Inflammatory macrophage treated with lipopolysaccharide for 1 hour (primary cell): ENCODE measurements at places on chromosomes 3 and 15.

GRCh38 chr3:54349691-54350090, 227.3 kb downstream of the CACNA2D3 start:
- no peak for DNase-seq

- DNase-seq, result no peak
These were observed 75.0 kb upstream of the MBNL1 start for GRCh38 chr3:152193673-152194267.

DNA sequence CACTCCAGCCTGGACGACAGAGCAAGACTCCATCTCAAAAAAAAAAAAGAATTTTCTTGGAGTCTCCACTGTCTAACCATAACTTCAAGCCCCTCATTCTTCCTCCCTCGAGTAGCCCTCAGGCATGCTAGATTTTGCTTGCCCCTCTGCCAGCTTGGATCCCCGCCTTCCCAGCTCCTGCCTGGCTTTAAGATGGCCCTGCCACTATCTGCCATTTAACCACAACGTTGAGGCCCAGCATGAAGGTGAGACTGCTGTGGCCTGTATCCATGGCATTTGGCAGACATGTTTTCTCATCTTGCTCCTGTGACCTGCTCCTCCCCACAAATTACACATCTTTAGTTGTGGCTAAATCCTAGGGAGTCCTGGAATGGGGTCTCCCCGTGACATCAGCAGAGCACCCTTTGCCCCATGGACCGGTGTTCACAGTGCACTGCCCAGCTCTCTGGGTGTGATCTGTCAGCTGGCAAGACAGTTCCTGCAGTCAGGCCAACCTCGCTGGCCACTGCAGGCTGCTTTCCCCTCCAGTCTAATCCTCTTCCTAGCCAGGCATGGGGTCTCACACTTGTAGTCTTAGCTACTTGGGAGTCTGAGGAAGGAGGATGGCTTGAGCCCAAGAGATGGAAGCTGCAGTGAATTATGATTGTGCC, 10.4 kb downstream of the VPS18 start:
- DNase-seq, result no peak

- no peak for DNase-seq
These were observed 28.4 kb upstream of the TPRG1 start for GRCh38 chr3:189143321-189143720.

- no peak for DNase-seq
These were observed 252.9 kb downstream of the EBLN2 start for GRCh38 chr3:73314151-73314951.

DNA sequence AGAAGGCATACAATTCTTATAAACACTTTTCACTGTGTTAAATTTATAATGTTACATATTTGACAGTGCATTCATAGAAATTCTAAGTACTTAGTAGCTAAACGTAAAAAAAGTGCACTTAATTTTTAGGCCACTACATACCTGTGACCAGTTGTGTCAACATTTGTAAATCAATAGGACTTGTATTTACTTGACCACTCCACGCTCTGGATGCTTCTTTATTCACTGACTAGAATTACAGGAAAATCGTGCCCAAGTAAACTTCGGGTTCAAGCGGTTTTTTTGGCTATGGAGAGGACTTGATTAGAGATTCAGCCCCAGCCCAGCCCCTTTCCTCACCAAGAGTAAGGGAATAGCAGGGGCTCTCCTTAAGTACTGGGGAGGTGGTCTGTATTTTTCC, 21.8 kb downstream of the WDR53 start:
- no peak for DNase-seq

- no peak for DNase-seq
These were observed 455.5 kb downstream of the ERC2 start for GRCh38 chr3:56012721-56013120.

GRCh38 chr3:10992017-10992942, at the start of gene SLC6A1:
TSS of gene SLC6A1 (plus strand) at chr3:10992748. CDS start at chr3:11017212, 24,464 bp downstream.
- no peak for DNase-seq

- DNase-seq, result no peak
These were observed 13.8 kb upstream of the TMC3 start for GRCh38 chr15:81387621-81388435.

GRCh38 chr15:67925182-67925581, 85.3 kb upstream of the RNU6-1 start:
- DNase-seq, result no peak

- DNase-seq, result no peak
These were observed 11.4 kb upstream of the ZNF592 start for GRCh38 chr15:84737005-84737404.

DNA sequence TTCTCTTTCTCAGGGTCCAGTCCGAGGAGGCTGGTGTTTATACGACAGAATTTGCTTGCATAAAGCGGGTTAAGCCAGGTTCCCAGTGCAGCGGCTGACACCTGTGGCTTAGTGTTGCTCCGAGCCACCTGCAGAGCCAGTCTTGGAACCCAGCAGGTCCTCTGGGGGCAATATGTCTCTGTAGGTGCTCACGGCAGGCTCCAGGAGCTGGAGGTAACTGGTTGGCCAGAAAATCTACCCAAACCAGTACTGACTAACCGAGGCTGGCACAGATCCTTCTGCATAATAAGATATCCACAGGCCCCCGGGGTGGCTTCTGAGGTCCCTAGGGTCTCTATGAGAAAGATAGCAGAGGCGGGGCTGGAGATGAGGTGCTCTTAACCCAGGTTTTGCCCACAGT, 3.2 kb downstream of the MGLL start:
- DNase-seq, result no peak

DNA sequence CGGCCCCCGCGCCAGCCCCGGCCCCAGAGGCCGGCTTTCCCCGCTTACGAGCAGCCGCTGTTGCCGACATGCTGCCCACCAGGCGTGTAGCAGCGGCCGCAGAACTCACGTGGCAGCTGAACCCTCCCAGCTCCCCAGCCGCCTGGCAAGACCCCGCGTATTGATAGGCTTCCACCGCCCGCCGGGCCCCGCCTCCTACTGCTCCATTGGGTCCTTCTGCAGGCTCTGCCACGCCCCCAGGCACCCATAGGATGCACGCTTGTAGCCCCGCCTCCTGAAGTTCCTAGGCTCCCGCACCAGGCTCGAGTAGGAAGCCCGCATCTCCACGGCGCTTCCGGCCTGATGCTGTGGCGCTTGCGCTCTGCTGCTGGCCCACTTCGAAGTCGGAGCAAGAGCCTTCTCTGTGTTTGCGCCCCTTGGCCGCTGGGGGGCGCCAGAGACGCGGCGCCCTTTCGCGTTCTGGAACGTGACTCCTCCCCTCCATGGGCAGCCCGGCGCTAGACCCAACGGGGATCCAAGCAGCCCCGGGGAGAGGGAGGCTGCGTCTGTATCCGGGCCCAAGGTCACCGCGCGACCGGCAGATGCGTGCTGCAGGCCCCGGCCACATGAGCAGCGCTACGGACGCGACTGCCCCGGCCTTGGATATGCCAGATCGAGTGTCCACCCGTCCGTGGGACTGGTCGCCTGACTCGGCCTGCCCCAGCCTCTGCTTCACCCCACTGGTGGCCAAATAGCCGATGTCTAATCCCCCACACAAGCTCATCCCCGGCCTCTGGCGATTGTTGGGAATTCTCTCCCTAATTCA, at the start of the genes PARP3 and RRP9:
PARP3 (plus strand) TSS at position 566 of the 805 bp plus-strand sequence. CDS start 993 bp downstream, outside the sequence.
RRP9 (minus strand) TSS at position 107 of the 805 bp plus-strand sequence; CDS start at position 70, 37 bp downstream.
- peak; percentile 99 for DNase-seq

- no peak for DNase-seq
These were observed 21.4 kb upstream of the FSIP1 start for GRCh38 chr15:39804026-39804425.

DNA sequence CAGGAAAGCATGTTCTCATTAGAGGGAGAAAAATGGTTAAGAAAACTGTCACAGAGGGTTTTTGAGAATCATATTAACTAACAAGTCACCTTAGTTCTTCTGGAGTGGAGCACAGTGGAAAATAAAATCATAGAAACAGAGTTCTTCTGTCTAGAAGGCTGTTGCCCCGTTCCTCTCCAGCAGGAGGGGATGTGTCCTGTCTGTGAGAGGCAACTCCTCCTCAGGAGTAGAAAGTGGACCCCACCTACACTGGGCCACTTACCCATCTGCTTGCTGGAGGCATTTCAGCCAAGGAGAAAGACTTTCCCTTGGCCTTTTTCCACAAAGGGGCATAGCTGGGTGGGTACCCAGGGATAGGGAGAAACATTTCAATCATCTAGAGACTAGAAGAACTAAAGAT, 106.6 kb downstream of the SSR3 start:
- no peak for DNase-seq

- no peak for DNase-seq
These were observed 629.6 kb downstream of the PYDC2 start for GRCh38 chr3:192090586-192090985.

DNA sequence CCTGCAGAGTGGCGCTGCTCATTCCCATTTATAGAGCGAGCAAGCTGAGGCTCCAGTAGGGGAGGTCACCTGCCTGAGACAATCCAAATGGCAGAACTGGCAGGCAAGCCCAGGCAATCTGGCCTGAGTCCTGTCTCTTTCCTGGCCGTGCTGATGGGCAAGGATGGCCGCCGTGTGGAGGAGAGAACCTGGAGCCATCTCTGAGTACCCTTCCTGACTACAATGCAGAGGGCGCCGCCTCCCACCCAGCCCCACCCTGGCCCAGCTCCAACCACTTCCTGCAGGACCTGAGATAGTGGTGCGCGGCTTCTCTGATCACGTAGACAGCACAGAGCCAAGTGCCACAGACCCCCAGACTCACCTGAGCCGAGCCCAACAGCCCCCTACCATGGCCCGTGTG, 7.0 kb downstream of the TLR9 start:
- DNase-seq, result no peak

GRCh38 chr3:128683957-128684356, 33.3 kb upstream of the RPN1 start:
- no peak for DNase-seq

DNA sequence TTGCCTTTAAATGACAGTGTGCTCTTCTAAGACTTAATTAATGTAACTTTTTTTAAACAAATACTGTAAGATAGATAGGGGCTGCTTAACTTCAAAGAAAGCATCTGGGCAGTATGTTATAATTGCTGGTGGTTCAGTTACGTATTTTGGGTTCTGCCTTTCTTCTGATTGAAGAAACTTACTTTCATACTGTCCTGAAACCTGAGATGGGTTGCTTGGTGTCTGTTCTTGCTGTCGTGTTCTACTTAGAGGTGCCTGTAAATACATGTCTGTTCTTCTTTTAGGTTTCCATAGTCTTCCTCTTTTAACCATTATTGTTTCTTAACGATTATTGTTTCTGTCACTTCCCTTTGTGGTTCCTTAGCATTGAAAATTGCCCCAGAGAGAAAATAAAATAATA, 297.7 kb upstream of the CHRM5 start:
- no peak for DNase-seq

DNA sequence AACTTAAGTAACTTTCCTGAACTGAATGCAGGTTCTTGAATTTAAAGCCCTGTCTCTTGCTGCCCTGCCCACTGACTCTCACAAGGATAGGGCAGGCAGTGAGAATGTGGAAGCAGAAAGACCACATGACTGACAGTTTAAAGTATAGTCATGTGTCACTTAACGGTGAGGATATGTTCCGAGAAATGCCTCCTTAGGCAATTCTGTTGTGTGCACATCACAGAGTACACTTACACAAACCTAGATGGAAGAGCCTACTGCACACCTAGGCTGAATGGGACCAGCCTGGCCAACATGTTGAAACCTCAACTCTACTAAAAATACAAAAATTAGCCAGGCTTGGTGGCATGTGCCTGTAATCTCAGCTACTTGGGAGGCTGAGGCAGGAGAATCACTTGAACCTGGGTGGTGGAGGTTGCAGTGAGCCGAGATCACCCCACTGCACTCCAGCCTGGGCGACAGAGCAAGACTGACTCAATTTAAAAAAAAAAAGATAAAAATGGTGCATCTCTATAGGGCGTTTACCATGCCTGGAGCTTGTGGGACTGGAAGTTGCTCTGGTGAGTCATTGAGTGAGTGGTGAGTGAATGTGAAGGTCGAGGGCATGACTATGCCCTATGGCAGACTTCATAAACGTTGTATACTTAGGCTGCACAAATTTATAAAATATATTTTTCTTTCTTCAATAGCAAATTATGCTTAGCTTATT, 18.9 kb upstream of the COPG1 start:
- peak; percentile 89 for DNase-seq

DNA sequence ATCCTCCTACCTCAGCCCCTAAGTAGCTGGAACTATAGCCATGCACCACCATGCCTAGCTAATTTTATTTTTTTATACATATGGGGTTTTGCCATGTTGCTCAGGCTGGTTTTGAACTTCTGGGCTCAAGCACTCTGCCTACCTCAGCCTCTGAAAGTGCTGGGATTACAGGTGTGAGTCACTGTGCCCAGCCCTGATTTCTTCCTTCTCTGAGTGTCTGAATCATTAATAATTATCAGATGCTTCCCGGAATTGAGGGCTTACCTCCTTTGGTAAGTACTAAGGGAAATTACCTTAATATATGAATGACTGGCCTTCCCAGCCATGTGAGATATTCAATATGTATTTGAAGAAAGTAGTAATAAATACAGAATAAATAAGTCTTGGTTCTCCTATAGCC, 7.2 kb downstream of the CLPX start:
- DNase-seq, result no peak

DNA sequence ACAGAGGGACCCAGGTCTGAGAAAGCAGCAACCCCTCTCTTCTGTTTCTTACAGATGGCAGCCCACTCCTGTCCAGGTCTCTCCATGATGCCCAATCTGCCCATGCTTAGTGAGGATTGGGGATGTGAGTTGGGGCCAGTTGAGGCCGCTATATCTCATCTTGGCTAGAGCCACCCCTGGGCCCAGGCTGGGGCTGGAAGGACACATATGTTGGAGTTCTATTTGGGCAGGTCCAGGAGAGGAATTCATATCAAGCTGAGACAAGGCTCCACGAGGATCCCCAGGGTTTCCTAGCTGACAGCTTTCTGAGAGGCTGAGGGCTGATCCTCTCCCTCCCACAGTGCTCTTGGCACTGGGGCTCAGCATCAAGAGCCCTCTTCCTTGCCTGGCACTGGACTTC, 11.4 kb downstream of the TGM5 start:
- DNase-seq, result no peak

DNA sequence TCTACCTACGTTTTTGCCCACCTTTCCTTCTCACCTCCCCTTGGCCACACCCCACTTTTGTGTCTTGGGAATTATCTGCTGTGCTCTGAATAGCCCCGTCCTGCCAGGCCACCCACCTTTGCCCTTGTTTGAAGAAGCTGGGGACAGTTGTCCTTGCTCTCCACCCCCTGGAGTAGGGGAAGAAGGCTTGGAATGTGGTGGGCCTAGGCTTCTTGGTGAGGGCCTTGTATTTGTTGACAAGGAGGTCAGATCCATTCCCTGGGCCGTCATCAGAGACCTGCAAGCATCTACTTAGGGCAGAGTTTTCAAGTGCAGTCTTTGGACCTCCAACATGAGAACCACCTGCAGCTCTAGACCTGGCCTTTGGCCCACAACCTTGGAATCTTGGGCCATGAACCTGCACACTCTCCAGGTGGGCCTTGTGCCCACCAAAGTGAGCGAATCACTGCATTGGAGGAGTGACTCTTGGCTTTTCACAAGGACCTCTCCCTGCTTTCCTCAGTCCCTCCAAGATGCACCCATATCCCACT, 160.6 kb downstream of the APBA2 start:
- DNase-seq, result no peak

GRCh38 chr3:31876331-31876730, 104.7 kb downstream of the OSBPL10 start:
- no peak for DNase-seq

GRCh38 chr3:148955544-148956346, 35.6 kb upstream of the GYG1 start:
- DNase-seq, result peak; percentile 62
